Jurkat, Clone E6-1 (cell line): ENCODE measurements at places on chromosomes 5 and 9.

- no peak for DNase-seq
Observed at GRCh38 chr5:91106842-91107511, 276.1 kb downstream of the ARRDC3 start.

DNA sequence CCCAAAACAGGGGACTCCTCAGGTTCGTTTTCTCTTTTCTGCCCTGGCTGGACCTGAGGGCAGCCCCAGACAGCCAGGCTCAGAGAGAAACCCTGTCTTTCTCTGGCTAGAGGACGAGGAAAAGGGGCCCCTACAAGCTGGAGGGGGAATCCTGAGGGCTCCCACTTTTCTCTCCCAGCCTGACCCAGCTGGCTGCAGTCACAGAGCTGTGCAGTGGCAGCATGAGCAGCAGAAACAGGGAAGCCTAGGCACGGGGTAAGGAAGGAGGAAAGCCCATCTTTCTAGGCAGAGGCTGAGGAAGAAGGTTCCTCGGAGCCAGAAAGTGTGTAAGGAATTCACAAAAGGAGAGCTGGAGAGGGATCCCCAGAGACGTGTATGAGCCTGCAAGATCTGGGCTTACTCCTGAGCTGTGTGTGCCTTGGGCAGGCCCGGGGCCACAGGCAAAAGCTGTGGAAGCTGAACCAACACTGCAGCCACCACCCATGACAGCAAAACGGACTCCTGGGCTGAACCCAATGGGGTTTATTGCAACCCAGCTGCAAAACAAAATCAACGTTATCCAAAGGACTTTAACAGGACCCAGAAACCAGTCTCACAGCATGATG lies 16.2 kb downstream of the CAMSAP1 start:
- DNase-seq = no peak

DNA sequence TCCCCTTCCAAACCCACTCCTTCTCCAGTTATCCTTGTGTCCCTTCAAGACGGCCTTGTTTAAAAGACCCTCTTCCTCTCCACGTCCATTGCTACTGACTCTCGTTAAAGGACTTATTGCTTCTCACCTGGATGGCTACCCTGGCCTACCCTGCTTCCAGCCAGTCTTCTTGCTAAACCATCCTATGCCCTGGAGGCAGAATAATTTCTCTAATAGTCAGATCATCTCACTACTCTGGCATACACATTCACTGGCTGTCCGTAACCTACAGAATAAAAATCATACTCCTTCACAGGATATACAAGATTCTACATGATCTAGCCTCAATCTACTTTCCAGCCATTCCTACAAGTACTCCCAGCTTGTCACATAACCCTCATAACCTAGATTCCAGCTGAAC lies 92.6 kb downstream of the TRPM6 start:
- no peak for DNase-seq

- DNase-seq = no peak
Observed at GRCh38 chr5:91367908-91368648, 15.0 kb downstream of the ARRDC3 start.

DNA sequence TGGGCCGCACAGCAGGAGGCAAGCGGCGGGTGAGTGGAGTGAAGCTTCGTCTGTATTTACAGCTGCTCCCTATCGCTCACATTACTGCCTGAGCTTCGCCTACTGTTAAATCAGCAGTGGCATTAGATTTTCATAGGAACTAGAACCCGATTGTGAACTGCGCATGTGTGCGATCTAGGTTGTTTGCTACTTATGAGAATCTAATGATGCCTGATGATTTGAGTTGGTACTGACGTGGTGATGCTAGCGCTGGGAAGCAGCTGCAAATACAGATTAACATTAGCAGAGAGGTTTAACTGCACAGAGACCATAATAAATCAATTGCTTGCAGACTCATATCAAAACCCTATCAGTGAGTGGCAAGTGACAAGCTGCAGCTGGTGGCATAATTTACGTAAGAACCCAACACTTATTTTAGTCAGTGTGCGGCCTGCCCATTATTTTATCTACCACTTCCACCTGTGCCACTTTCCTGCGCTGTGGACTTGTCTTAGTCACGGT lies 133.4 kb upstream of the CDH9 start:
- DNase-seq = no peak

- no peak for DNase-seq
Observed at GRCh38 chr5:87408204-87408603, 4.5 kb downstream of the CCNH start.

GRCh38 chr9:37444890-37445289 lies 20.4 kb downstream of the ZBTB5 start:
- DNase-seq = no peak

DNA sequence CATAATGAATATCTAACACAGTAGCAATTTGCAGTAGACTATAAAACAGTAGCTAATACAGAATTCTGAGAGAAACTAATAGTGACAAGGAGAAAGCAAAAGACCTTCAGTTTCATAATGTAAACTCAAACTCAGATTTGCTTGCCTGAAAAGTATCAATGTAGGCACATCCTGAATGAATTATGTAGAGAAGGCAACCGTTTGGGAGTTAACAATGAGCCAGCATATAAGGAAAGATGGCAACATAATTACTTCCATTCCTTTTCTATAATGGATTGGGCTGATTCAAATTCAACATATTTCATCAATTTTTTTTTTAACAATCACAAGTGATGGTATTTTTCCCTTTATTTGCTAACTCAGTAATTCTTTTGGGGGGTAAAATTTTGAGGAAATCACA lies 261.6 kb downstream of the SEMA5A start:
- DNase-seq = no peak

GRCh38 chr5:116939641-116940040 lies 365.0 kb upstream of the SEMA6A start:
- no peak for DNase-seq
